ENCODE measurements at places on chromosomes 6 and 20.

GRCh38 chr20:50129662-50130355 is 16.9 kb upstream of the UBE2V1 start:
- DNase-seq = no peak

DNA sequence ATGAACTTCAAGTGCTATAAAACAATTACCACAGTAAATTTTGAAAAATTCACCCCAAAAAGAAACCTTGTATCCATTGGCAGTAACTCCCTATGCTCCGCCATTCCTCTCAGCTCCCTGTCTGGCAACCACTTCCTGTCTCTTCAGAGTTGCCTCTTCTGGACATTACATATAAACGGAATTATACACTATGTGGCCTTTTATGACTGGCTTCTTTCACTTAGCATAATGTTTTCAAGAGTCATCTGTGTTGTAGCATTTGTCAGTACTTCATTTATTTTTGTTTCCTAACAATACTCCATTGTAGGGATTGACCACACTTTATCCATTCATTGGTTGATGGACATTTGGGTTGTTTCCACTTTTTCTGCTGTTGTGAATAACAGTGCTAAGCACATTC is 50.1 kb downstream of the CEP43 start:
- DNase-seq = no peak

DNA sequence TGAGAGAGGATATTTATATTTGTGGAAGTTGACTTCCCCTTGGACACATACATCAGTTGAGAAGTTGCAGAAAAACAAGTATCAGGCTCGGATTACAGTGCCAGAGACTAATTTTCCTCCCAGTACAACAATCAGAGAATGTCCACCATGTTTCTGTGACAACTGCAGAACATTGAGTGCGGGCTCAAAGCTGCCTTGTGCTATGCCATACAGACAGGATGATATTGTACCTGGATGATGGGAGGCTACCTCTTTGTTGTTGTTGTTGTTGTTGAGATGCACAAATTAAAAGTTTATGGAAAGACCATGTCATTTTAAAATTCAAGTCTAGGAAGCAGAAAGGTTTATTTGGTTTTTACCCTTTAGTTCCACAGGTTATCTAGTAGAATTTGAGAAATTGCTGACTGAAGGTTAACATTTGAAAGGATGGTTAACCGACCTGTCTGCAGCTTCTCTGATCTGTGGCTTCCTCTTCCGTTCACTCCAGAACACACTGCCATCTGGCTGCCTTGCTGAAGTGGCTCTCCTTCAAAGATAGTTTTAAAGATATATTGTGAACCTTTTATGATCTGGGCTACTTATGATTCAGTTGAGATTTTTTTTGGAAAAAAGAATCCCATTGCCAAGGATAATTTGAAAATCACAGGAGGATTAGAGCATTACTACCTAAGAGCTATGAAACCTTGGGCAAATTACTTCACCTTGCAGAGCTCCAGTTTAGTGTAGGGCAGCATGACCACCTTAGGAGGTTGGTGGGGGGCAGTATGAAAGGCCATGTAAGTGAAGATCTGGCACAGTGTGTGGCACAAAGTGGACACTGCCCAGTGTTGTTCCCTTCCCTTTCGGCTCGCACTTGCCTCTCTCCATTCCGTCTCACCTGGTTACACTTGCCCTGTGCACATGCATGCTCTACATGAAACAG is 15.9 kb downstream of the TMEM200A start:
- no peak for DNase-seq

DNA sequence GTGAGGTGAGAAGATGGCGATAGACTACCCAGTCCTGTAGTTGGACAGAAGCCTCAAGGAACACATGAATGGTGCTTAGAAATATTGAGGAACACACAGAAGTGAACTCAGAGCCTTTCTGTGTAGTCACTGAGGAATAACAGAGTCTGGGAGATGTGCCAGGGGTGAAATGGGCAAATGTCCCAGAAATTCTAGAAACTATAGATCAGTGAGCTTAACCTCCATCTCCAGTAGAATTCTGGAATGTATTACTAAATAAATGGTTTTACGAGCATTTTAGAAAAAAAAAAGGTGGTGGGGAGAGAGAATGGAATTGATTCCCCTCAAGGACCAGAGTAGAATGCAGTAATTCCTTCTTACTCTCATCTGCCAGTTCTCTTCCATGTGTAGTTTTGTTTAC is 380.0 kb downstream of the LMBRD1 start:
- no peak for DNase-seq

- DNase-seq = no peak
These were observed 184.8 kb downstream of the SLC24A3 start for GRCh38 chr20:19397226-19397625.

DNA sequence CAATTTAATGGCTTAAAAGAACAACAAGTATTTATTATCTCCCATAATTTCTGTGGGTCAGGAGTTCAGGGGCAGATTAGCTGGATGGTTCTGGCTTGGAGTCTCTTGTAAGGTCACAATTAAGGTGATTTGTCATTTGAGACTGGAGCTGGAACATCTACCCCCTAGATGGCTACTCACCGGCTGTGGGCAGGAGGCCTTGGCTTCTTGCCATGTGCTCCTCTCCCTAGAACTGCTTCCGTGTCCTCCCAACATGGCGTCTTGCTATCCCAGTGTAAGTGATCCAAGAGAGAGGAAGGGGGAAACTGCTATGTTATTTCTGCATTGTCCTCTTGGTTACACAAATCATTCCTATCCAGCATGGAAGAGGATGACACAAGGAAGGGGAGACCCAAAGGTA is 210.2 kb upstream of the ECI2 start:
- DNase-seq = no peak

DNA sequence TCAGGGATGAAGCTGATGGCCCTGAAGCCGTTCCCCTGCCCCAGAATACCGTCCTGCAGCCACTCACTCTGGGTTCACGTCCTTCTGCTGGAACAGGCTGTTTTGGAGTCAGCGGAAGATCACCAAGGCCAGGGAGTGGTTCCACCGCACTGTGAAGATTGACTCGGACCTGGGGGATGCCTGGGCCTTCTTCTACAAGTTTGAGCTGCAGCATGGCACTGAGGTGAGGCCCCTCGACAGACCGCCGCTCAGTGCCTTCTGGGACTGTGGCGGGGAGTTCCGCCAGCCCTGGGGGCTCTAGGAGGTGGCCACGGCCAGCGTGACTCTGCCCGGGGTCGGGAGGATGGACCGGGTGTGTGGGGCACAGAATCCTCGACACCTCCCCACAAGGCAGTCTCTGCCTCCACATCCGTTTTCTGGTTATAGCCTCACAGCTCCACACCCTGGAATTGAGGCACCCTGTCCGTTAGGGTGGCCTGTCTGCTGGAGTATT is 4.1 kb upstream of the C20orf204 start:
- no peak for DNase-seq

DNA sequence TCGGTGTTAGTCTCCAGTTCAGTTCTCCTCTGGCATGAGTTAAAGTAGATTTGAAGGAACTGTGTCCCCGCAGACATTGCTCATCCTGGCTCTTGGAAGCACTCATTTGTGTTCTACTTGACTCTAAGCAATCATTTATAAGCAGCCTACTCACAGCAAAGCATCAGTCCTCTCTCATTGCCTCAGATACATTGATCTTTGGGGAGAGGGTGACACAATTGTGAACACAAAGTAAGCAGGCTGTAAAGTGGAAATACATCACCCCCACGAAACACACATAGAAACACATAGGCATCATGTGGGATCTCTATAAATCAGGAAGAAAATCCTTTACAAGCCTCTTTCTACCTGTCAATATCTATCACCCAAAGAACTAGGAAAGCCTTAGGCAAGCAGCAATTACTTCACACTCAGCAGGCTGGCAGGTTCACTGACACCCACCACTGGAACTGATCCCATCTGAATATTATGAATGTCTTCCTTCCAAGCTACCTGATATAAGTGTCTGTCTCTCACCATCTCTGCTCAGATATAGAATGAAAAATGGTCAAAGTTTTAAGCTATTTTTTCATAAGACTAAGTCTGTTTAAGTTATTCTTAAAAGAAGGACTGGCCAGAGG is 675.8 kb downstream of the HACE1 start:
- DNase-seq = no peak

DNA sequence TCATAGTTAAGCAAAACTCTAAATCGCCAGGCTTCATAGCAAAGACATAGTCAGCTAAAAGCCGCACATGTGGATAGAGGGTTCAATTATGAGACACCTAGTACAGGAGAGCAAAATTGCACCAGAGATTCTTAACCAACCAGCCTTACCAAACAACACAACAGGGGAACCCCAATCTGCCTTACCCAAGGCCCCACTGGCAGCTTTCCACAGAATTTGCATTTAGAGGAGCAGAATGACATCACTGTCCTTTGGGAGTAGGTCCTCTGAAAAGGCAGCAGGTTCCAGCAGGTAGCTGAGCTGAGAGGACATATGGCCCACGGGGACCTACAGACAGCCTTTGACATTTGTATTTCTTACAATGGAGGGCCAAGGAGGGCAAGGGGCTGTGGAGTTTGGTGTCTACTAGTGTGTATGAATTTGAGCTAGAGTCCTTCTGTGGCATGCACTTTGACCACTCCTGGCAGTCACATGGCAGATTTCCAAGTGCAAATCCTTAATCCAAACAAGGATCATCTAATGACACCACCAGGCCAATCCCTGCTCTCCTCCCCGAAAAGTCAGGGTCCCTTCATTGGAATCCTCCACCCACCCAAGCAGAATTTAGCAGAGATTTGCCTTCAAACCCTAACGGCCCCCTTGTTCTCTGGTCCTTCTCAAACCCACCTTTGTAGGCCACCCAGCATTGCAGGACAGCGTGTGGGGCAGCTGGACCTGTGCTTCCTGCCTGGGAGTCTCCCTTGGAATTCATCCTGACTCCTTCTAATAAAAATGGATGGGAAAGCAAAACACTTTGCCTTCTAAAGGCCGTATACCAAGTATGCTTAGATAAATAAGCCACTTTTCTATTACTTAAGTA is 171.2 kb upstream of the SUPT3H start:
- DNase-seq = no peak

DNA sequence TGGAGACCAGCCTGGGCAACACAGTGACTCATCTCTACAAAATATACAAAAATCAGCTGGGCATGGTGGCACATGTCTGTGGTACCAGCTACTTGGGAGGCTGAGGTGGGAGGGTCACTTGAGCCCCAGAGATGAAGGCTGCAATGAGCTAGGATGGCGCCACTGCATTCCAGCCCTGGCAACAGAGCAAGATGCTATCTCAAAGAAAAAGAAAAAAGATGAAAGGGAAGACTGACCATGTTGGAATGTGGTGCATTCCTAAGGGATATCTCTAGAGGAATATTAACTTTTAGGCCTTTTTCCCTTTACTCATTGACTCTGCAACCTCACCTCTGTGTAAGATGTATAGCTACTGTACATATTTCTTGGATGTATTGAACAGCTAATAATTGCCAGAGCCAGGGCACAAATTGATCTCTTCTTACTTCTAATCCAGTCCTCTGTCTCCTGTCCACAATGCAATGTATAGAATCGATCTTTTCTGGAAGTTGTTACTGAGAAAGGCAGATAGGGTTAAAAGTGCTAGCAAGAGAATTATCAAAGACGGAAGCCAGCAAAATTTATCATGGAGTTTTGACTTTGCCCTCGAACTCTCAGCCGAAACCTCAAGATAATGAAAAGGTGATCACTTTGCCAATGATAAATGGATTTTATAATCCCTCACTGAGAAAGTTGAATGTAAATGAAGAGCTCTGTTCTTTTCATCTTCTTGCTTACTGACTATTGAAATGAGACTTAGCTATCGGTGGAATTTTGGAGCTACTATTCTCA is 46.3 kb downstream of the GCNT2 start:
- no peak for DNase-seq

DNA sequence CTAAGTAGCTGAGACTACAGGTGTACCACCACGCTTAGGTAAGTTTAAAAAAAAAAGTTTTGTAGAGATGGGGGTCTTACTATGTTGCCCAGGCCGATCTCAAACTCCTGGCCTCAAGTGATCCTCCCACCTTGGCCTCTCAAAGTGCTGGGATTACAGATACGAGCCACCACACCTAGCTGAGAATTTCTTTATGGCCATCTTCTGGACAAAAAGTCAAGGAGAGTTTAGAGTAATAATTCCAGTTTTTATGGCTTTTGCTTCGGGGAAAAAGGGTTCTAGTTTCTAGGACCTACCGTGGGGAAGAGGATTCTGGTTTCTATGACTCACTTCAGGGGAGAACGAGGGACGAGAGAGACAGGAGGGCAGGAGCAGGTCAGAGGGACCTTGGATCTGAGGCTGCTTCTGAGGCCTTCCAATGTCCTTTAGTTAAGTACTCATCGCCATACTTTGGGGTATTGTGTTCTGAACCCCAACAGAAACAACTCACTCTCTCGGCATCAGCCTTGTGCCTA is 69.3 kb upstream of the IER3 start:
- DNase-seq = no peak

DNA sequence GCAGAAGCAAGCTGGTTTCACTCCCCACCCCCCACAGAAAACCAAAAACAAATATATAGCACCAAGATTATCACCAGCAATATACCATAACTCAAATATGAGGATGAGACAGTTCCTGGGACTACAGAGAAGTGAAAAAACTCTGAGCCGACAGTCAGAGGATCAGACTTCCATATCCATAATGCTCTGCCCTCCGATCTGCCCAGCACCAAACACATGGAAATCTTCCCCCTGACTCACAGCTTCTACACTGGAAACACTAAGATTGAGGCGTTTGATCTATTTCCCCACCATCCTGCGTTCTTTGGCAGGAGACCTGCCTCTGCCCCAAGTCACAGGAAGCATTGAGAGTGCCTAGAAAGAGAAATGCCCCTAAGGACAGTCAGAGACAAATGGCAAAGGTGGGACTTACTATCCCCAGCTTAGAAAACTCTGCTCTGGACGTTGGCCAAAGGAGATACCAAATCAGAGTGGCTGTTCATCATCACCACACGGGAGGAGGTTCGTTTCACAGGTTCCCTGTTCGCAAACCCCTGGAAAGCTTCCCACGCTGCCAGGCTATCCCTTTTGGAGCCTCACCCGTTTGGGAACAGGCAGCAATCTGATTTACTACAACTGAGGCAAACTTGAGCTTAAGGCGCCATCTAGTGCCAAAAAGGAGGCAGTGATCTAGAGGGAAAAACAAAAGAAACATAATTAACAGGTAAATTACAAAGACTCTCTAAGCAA is 48.7 kb upstream of the SRSF6 start:
- DNase-seq = peak; percentile 30

DNA sequence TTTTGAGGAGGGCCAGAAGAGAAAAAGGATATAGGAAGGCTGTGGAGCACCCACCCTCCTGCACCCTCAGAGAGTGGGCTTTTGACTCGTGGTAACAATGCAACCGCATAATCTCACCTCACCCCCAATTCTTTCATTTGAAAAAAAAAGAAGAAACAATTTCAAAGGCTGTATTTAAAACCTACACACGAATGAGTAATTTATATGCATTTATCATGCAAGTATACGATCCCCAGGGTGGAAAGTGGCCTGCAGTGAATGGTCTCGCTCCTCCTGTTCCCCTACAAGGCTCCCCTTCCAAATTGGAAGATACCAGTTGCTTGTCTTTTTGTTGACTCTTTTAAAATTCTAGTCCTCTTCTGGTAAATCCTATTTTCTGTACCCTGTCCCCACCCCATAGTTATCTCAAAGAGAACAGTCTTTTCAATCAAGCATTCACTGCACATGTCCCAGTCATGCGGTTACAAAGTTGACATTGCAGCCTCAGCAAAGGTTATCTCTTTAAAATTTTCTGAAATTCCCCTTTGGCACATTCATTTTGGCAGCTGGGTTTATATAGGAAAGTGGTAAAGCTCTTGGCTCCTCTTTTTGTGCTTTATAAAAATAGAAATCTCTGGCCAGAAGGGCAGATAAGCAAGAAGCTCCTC is 110.6 kb downstream of the ARID1B start:
- no peak for DNase-seq
